NCI-H510A treated with DMSO at 0.1 percent for 48 hours (cell line): ENCODE measurements at places on chromosomes 3 and 15.
A peak's percentile ranks its signal among the peaks of the same experiment; 100 is the strongest.

- no peak for DNase-seq
Observed at GRCh38 chr3:25566358-25566920, 98.3 kb downstream of the TOP2B start.

GRCh38 chr3:23590424-23591273, 215.1 kb upstream of the UBE2E1 start:
- DNase-seq: no peak

DNA sequence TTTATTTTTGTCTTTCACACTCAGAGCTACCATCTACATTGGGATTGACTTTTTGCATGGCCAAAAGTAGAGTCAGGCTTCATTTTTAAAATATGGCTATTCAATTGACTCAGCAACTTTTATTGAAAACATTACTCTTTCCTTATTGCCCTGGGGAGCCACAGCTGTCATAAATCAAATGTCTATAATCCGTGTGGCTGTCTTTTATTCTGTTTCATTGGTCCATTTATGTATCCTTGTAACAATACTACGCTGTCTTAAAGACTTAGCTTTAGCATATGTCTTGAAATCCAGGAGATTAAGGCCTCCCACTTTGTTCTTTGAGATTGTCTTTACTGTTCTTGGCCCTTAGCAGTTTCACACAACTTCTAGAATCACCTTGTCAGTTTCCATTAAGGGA, 55.2 kb downstream of the CEMIP start:
- DNase-seq: no peak

- DNase-seq: no peak
Observed at GRCh38 chr3:56942523-56942922, 117.9 kb upstream of the SPATA12 start.

DNA sequence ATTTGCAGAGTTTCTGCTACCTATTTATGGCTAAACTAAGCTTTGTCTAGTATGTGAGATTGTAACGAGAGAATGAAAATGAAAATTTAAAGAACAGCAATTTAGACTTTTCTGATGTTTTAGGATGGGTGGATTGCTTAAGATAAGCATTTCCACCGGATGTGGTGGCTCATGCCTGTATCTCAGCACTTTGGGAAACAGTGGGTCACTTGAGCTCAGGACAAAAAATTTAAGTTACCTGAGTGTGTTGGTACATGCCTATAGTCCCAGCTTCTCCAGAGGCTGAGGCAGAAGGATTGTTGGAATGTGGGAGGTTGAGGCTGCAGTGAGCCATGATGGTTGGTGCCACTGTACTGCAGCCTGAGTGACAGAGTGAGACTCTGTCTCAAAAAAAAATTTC, 3.3 kb downstream of the PPP4R2 start:
- no peak for DNase-seq

GRCh38 chr15:29452881-29453731, 183.5 kb upstream of the NSMCE3 start:
- no peak for DNase-seq

DNA sequence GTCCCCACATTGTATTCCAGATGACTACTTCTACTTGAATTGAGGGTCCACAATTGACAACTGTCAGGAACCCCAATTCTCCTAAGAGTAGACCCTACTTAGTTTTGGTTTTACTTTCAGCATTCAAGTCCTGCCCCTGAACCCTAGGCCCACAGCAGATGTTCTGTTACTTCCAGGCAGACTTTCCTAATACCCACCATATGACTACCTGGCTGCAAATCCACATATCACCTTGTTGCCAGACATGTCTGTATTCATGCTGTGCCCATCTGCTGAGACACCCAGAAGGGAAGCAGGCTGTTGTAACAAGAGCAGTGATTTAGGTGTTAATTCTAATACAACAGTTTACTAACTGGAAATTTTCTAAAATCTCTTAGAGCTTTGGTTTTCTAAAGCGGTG, 235.1 kb upstream of the CCDC54 start:
- no peak for DNase-seq

- DNase-seq: no peak
Observed at GRCh38 chr15:67187351-67187854, 67.1 kb downstream of the AAGAB start.

DNA sequence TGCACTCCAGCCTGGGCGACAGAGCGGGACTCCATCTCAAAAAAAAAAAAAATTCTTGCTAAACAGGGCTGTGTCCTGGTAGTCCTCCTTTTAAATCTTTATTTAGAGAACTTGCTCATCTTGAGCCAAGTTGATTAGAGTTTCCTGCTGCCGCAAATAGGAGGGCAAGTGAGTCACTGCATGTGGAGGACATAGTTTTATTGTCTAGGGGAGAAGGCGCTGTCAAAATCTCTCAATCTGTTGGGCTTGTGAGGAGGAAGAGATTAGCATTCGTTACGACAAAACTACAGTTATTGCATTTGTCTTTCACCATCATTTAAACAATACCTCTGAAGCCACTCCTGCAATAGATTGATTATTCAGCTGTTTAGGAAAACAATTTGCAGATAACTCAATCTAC, 11.5 kb downstream of the MUC4 start:
- no peak for DNase-seq

DNA sequence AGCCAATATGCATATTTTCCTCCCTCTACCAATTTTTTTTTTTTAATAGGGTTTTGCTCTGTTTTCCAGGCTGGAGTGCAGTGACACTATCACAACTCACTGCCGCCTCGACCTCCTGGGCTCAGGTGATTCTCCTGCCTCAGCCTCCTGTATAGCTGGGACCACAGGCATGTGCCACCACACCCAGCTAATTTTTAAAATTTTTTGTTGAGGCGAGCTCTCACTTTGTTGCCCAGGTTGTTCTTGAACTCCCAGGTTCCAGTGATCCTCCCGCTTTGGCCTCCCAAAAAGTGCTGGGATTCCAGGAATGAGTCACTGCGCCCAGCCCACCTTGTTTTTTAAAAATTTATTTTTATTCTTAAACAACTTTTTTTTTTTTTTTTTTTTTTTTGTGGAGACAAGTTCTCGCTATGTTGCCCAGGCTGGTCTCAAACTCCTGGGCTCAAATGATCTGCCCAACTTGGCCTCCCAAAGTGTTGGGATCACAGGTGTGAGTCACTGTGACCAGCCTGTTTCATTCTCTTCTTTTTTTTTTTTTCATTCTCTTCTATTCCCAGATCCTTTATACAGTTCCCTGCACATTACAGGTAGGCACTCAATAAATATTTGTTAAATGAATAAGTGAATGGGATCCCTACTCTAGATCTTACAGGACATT, 40.5 kb upstream of the PIK3CB start:
- DNase-seq: no peak

DNA sequence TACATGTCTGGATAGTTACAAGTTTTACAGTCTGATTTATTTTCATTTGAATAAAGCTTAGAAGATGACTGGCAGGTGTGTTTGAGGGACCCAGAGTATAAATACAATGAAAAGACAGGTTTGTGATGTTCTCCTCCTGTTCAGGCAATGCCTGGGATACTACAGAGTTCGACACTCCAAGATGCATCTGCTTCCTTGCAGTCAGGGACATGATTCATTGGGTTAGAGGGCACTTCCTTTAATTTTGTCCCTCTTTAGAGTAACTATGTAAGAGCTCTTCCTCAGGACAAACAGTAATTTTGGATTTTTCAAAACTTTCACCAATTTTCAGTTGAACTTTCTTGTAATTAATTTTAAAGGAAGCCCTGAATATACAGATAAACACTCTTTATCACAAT, 102.0 kb downstream of the LMLN start:
- DNase-seq: no peak

- DNase-seq: no peak
Observed at GRCh38 chr15:57962887-57963286, 102.6 kb downstream of the ALDH1A2 start.

DNA sequence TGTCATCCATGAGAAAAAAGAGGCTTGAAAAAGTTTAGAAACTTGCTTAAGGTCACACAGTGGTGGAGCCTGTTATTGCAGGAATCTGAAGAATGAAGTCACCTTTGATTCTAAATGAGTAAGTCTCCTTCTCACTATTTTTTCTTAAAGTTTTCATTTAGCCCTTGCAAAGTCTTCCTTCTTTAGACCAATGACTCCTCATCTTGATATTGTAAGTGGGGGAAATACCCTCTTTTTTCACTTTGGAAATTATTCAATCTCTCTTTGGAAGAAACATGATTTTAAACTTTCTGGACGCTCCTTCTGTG, 787 bp upstream of the SLMAP start:
- peak; percentile 24 for DNase-seq

DNA sequence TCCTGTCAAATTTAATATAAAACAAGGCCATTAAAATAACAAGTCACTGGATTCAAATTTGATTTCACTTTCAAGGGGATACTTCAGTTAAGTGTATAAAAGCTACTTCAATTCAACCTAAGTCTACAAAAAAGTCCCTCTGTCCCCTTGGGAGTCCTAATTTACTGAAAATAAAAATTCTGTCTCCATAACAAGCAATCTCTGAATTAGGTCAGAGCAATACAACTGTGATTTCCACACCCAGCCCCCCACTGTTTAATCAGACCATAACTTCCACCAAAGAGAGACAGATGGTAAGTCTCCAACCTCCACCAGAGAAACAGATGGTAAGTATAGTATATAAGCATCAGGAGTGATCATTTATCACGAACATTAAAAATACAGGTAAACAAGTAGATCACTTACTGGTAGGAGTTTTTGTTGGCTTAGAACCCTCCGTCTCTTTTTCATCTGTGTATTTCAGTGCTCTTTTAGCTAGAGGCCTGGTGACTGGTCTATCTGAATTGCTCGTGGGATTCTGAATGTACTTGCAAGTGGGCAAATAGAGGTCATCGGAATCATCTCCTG, 12.1 kb downstream of the SGO1 start:
- no peak for DNase-seq

DNA sequence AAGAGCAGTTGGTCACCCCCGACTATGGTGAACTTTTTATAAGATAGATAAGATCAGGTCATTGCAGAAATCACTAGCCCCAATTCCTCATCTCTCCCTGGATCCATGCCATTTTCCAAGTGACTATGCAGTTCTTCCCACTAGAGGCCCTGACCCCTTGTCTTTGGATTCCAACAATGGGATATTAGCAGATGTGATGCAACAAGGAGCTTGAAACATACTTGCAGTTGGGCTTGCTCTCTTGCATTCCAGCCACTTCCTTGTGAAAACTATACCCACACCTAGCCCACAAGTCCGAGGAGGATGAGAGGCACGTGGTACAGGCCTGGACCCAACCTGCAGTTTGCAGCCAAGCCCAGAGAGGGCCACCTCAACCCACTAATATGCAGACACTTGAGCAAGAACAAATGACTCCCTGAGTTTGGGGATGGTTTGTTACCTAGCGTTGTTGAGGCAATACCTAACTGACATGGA, 60.6 kb downstream of the SUCLG2 start:
- DNase-seq: no peak

DNA sequence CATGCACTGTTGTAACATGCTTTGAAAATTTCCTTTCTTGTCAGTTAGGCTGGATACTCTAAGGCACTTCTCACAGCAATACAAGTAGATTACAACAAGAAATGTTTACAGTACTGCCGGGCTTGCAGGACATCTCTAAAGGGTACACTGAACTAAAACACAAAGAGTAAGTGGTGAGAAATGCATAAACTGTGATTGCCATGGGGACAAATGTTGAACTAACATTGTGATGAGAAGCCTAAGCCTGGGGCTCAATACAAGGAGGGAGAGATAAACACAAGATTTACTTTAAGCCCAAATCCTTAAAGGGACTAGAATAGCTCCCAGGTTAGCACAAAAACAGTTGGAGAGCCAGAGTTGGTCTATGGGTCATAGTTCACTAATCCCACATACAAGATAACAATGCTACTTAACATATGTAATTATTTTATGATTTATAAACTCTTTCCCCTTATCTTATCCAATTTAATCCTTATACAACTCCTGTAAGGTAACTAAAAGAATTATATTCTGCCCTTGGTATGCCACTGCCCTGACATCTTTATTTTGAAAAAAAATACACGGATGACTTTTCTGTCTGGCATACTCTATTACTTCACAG, 126.9 kb downstream of the THRB start:
- no peak for DNase-seq

DNA sequence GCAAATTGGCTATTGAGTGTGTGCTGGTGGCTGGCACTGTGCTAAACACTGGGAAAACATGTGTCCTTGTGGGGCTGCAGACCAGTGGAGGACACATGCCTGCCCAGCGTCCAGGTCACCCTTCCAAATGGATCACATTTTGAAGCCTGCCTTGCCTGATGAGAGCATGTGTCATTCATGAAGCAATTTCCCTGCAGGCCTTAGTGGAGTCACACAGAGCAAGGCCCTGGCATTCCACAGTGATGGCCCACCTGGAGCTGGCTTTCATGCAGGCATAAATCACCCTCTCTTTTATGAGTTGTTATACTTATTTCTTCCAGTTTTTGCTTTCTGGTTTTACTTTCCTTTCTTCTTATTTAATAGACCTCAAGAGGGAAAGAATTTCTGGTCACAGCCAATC, 219.5 kb downstream of the EPHB1 start:
- no peak for DNase-seq

DNA sequence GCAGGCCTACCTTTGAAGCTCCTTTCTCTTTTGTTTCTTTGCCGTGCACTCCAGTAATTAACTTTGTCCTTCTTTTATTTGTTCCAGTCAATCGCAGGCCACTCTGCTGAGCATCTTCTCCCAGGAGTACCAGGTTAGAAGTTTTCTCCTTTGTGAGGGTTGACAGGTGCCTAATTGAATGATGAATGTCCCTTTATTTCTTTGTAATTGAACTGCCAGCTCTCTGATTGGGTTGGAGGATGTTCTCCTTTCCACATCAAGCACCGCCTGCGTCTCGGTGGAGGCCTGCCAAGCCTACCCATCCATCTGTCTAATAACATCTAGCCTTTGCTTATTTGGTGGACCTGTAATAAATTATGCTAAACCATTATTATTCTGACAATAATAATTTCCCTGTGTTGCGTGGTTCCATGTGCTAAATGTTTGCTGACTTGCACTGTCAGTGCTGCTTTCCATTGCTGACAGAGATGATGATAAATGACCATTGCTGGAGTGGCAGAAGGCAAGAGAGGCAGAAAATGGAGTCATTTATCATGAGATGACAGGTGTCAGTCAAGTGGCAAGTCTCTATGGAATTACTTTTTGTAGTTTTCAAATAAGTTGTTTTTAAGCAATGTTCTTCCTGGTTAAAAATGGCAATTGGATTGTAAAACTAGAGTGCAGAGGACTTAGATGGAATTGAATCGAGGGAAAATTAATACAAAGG, 64.9 kb downstream of the CDIN1 start:
- peak; percentile 32 for DNase-seq

DNA sequence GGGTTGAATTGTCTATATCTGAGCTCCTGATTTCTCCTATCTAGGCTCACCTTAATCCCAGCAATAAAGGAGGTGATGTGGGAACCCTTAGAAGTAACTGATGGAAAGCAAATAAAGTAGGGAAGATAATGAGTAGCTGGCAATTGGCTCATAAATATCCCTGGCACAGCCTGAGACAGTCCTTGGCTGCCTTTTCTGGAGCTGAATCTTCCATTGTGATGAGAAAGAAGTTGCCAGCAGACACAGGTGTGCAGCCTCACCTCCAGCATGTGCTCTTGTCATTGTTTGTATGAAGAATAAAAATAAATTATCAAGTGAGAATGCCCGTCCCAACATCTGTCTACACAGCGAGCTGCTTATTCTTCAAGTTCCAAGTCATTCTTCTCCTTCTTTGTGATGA, 53.2 kb upstream of the RASGRP1 start:
- no peak for DNase-seq

GRCh38 chr3:48662753-48663488, at the start of gene CELSR3:
CELSR3 (minus strand) TSS chr3:48662886; CDS start chr3:48662634, 252 bp downstream.
- DNase-seq: peak; percentile 69
